ENCODE measurements at places on chromosomes 12 and 14. TPM values are rescaled to one million over a fixed set of nuclear protein-coding genes. Genes with fewer than 3 reads are reported as not detected.

The TAS2R30 gene
- total RNA-seq = 7.5 TPM

The SUOX gene
- total RNA-seq = 12.6 TPM

The FITM1 gene
- total RNA-seq = 0.20 TPM

The GNPNAT1 gene
- 33.5 TPM for total RNA-seq

The AP4S1 gene
- total RNA-seq = 5.5 TPM

The B4GALNT3 gene
- 0.13 TPM for total RNA-seq

The PAX9 gene
- 0.52 TPM for total RNA-seq

The KRT86 gene
- total RNA-seq = 5.0 TPM

The SLC25A21 gene
- 0.39 TPM for total RNA-seq

The OTOGL gene
- total RNA-seq = 0.07 TPM

The KLRG1 gene
- 0.78 TPM for total RNA-seq

The KICS2 gene
- total RNA-seq = 6.9 TPM

The LYZ gene
- total RNA-seq = not detected

The ZC3H14 gene
- 59.0 TPM for total RNA-seq

The NYNRIN gene
- 6.9 TPM for total RNA-seq

The P2RX2 gene
- total RNA-seq = not detected

The ACAD10 gene
- 18.6 TPM for total RNA-seq

The PARP2 gene
- 6.3 TPM for total RNA-seq

The SYCP3 gene
- total RNA-seq = 0.33 TPM

The MIP gene
- total RNA-seq = 0.13 TPM

The LPAR5 gene
- not detected for total RNA-seq

The NKX2-8 gene
- total RNA-seq = not detected

The PLEKHD1 gene
- 0.07 TPM for total RNA-seq

The EXOC3L4 gene
- 0.39 TPM for total RNA-seq

The IL23A gene
- not detected for total RNA-seq

The FOXG1 gene
- total RNA-seq = 1.6 TPM

The CPNE6 gene
- not detected for total RNA-seq

The WIF1 gene
- total RNA-seq = not detected

The ING4 gene
- total RNA-seq = 26.9 TPM

The KRT6C gene
- total RNA-seq = not detected

The CELA1 gene
- total RNA-seq = not detected

The AMDHD1 gene
- total RNA-seq = 0.07 TPM

The FIGNL2 gene
- total RNA-seq = under 0.01 TPM

The SLCO1B1 gene
- total RNA-seq = not detected

The STAC3 gene
- total RNA-seq = 0.33 TPM

The DLK1 gene
- not detected for total RNA-seq

The SYNDIG1L gene
- under 0.01 TPM for total RNA-seq

The AGAP2 gene
- 0.20 TPM for total RNA-seq

The PPM1H gene
- 2.9 TPM for total RNA-seq

The GTF2A1 gene
- 53.0 TPM for total RNA-seq

The OR9K2 gene
- not detected for total RNA-seq

The PRIMA1 gene
- total RNA-seq = not detected

The BCL7A gene
- 6.6 TPM for total RNA-seq

The POLE gene
- 18.5 TPM for total RNA-seq

The ASCL1 gene
- not detected for total RNA-seq

The SAMD15 gene
- 1.7 TPM for total RNA-seq

The POTEM gene
- total RNA-seq = not detected

The ABCD2 gene
- under 0.01 TPM for total RNA-seq

The KRT76 gene
- total RNA-seq = not detected

The AKAP3 gene
- total RNA-seq = 1.7 TPM

The PKP2 gene
- 1.8 TPM for total RNA-seq

The CLEC1A gene
- total RNA-seq = not detected

The HOXC9 gene
- total RNA-seq = 0.40 TPM

The RNF212B gene
- not detected for total RNA-seq

The KCNMB4 gene
- total RNA-seq = 1.6 TPM

The ADAMTS20 gene
- not detected for total RNA-seq

The ALDH1L2 gene
- total RNA-seq = 58.2 TPM

The GZMB gene
- not detected for total RNA-seq
